ENCODE measurements at places on chromosomes 12 and 14.

- DNase-seq: no peak
These were observed 806.0 kb upstream of the ATXN7L3B start for GRCh38 chr12:73731658-73732057.

- DNase-seq: no peak
These were observed 113.0 kb downstream of the RALGAPA1 start for GRCh38 chr14:35696119-35696518.

- no peak for DNase-seq
These were observed 49.9 kb downstream of the FOXA1 start for GRCh38 chr14:37545174-37545573.

DNA sequence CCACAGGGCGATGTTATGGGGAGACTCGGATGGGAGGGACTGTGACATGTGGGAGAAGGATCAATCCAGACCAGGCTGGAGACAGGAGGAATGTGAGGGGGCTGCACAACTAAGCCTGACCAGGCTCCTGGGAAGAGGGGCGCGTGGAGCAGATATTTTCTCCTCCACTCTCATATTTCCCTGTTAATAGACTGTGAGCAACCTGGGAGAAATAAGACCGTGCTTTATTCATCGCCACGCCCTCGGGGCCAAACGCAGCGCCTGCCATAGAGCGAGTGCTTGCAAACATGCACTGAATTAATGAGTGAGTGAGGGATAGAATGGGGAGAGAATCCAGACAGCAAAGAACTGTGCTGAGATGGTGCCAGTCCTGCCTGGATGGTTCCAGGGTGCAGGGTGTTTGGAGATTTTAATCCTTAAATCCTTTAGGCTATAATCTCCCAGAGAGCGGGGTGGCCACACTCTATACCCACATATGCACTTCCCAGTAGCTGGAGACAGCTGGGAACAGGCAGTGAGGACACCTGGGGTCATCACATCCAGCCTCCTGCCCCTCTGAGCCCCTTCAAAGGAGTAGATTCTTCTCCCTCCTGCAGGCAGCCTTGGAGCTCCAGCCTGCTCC is 13.6 kb upstream of the FAIM2 start:
- DNase-seq: no peak

GRCh38 chr14:99660794-99661193 is 15.9 kb downstream of the HHIPL1 start:
- no peak for DNase-seq

GRCh38 chr12:101707131-101707782 is 9.8 kb downstream of the CHPT1 start:
- no peak for DNase-seq

- DNase-seq: no peak
These were observed 174.5 kb downstream of the MYRFL start for GRCh38 chr12:69999561-69999960.

GRCh38 chr12:15122344-15122743 is 98.9 kb downstream of the RERG start:
- DNase-seq: no peak

DNA sequence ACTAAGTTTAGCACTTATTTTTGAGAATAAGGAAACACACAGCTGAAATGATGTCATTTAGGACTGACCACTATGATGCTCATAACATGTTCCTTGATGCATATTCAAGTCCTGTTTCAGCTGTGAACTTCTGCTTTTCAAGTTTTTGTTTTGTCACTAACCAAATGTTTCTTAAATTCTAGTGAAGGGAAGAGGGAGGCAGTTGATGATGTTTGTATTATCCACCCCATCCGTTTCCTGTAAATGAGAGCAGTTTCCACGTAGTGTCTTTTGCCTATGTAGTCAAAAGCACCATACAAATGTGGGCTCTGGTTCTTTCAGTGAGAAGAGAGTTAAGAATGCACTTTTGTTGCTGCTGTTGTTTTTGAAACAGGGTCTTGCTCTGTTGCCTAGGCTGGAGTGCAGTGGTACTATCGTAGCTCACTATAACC is 491.8 kb downstream of the PCNX1 start:
- no peak for DNase-seq

- DNase-seq: no peak
These were observed 35.0 kb upstream of the BEGAIN start for GRCh38 chr14:100622224-100622623.

DNA sequence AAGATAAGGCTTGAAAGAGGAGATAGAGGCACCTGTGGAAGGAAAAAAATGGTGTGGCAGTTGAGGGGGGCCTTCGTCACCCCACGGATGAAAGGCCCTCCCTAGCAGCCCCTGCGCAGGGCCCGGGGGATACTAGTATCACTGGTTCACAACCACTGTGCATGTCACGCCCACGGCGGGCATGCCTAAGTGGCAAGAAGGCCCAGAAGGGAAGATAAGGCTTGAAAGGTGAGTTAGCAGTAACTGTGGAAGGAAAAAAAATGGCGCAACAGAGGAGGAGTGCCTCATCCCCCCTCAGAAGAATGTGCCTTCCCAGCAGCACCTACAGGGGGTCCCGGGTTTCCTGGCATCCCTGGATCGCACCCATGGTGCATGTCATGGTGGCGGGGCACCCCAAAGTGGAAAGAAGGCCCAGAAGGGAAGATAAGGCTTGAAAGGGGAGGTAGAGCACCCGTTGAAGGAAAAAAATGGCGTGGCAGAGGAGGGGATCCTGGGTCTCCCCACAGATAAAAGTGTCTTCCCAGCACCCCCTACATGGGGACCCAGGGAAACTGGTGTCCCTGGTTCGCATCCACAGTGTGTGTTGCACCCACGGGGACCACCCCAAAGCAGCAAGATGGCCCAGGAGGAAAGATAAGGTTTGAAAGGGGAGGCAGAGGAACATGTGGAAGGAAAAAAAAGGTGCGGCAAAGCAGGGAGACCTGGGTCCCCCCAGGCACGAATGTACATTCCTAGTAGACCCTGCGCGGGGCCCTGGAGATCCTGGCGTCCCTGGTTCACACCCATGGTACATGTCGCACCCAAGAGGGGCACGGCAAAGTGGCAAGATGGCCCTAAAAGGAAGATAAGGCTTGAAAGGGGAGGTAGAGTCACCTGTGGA is 279.2 kb downstream of the ALG10 start:
- no peak for DNase-seq

GRCh38 chr12:41701943-41702601 is 442.6 kb downstream of the GXYLT1 start:
- DNase-seq: no peak

DNA sequence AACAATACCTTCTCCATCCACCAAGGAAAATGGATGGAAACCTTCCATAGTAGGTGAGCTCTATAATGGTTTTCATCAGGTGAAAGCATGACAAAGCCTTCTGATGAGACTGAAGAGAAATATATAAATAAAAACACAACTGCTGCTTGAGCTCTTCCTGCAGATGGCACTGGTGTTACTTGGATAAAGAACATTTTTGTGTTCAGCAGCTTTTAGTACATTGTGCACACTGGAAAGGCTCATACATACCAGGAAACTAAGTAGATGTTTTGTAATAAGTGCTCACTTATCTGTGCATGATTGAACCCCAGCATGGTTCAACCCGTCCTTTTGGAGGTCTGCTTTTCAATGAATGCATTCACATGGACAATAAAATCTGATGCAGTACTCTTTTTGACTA is 357.3 kb upstream of the MIS18BP1 start:
- DNase-seq: no peak

DNA sequence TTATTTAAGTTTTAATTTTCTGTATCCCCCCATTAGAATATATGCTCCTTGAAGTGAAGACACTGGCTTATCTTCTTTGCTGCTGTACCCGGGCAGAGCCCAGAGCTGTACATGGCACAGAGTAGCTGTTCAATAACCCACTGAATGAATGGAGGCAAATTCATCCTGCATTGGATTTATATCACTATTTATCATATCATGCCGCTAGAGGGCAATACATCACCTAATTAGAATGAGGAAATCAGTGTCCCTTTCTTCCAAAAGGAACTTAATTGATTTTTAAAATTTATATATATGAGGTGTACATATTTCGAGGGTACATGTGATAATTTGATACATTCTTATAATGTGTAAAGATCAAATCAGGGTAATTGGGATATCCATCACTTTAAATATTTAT is 89.2 kb upstream of the TMEM260 start:
- no peak for DNase-seq

GRCh38 chr12:133130038-133130807 is at the start of the genes ZNF10 and ZNF891:
Gene ZNF10, plus strand, starts transcription at chr12:133130627. Its CDS starts 13,866 bp downstream, at chr12:133144493.
Gene ZNF891, minus strand, starts transcription at chr12:133130274. Its CDS starts 8,356 bp downstream, at chr12:133121918.
- peak; percentile 96 for DNase-seq

DNA sequence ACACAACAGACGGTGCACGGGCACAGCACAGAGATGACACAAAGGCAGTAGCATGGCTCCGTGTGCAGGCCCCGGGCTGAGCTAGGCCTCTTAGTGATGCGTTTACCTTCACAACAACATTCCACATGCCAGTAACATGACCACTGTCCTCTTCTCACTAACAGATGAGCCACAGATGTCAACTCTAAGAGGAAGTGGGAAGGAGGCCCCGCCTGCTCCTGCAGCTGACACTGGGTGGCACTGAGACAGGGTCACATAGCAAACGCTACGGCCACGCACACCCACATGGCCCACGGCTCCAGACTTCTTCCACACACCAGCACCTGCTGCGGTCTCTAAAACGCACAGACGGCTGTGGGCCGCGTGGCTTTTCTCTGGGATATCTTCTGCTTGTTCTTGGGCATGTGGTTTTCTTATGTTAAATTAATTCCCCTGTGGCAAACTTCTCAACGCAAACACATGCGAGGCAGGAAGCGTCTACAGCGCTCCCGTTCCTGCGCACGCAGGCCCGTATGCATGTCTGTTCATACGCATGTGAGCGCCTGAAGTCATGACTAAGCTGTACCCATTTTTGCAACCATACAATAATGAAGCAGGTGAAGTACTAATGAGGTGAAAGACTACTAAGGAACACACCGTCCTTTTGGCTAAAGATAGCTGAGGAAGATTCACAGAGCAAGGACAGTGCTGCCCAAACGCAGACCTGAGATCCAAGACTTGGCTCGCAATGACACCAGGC is 26.8 kb downstream of the AMN start:
- no peak for DNase-seq

- DNase-seq: no peak
These were observed 6.5 kb downstream of the MAPK1IP1L start for GRCh38 chr14:55057919-55058318.

GRCh38 chr12:54158610-54159009 is 30.2 kb downstream of the SMUG1 start:
- DNase-seq: no peak

DNA sequence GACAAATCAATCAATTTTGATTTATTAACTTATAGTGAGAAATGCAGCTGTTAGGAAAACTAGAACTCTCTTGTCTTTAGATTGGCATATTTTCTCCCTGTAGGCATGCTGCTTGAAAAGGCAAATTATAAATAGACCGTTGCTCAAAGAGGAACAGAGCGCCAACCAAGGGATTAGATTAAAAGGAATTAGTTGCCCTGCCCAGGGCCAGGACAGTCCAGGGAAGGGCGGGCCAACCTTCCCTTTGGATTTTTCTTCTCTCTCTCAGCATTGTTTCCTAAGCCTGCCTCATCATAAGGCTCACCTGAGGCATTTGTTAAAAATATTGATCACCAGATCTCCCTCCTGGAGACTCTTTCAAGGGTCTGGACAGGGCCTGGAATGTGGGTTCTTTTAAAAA is 8.6 kb downstream of the CIPC start:
- no peak for DNase-seq

- DNase-seq: no peak
These were observed 63.6 kb downstream of the PAPOLA start for GRCh38 chr14:96565811-96566210.

DNA sequence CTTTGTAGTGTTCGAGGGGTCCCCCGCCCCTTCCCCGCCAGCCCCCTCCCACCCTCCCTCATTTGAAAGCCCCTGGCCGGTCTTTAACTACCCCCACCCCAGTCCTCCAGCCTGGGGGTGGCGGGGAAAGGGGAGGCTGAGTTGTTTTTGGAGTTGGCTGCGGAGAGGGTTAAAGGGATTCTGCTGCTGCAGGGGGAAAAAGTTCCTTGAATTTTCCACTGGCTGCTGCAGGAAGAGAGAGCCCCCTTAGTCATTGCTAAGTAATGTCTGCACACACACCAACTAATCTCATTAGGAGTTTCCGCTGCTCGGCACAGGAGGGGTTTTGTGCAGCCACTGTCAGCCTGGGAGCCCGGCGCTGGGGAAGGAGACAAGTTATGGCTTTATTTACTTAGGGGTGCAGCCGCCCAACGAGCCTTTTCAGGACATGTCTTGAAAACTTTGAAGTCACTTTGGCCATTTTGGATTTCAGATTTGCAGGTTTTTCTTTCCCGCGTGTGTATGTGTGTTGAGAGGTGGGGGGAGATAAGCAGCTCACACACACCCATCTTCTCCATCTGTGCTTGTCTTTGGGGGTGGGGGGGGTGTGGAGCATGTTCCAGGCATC is 1.8 kb downstream of the ELK3 start:
- peak; percentile 40 for DNase-seq

GRCh38 chr12:118409834-118410233 is 33.5 kb downstream of the SUDS3 start:
- DNase-seq: no peak

- DNase-seq: peak; percentile 15
These were observed 30.4 kb downstream of the RAP1B start for GRCh38 chr12:68641138-68641537.

GRCh38 chr12:119258149-119258548 is 76.4 kb upstream of the CCDC60 start:
- no peak for DNase-seq

DNA sequence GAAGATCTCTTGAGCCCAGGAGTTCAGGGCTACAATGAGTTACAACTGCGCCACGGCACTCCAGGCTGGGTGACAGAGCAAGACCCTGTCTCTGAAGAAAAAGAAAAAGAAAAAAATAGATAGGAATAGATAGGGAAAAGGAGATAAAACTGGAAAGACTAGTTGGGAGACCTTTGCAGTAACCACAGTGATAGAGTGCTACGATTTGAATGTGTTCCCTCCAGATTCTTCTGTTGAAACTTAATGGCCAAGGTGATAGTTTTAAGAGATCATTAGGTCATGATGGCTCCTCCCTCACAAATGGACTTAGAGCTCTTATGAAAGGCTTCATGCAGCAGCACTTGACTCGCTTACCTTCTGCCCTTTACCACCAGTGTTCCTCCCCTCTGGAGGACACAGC is 13.5 kb upstream of the ATF1 start:
- DNase-seq: no peak

- no peak for DNase-seq
These were observed 81.6 kb upstream of the MANSC4 start for GRCh38 chr12:27861428-27862167.

GRCh38 chr12:98399532-98399931 is 115.9 kb upstream of the TMPO start:
- DNase-seq: peak; percentile 24

- DNase-seq: no peak
These were observed 42.8 kb upstream of the TRAF3 start for GRCh38 chr14:102734436-102734835.

Data from activated T-helper 1 cell treated with anti-CD3 and anti-CD28 coated beads, Interleukin-2, amount 50 U/mL, for 16 hours (primary cell).